ENCODE measurements at places on chromosomes 4 and X.

DNA sequence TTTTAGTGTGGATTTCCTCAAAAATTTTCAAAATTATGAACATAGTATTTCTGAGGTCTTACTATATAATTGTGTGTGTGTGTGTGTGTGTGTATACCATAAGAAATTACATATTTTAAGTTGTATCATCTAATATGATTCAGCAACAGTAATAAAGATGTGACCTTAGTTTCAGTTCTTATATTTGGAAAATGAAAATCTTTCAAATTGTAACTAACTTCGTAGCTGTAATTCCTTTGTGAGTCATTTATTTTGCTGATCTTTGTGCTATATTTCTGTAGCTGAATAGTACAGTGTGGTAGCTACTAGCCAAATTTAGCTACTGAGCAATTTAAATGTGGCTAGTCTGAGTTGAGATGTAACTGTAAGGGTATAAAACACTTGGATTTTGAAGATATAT, 116.4 kb downstream of the RAP1GDS1 start:
- DNase-seq, result no peak

GRCh38 chr4:145781351-145781750, 101.4 kb downstream of the C4orf51 start:
- DNase-seq, result no peak

- DNase-seq, result no peak
These were observed 174.1 kb downstream of the COX18 start for GRCh38 chr4:72895408-72895807.

- DNase-seq, result no peak
These were observed at the start of gene TLR7 for GRCh38 chrX:12866451-12867377. TLR7 (plus strand) TSS chrX:12867072; CDS start chrX:12867579, 507 bp downstream.
